ENCODE measurements at places on chromosomes 16 and 17. TPM values are rescaled to one million over a fixed set of nuclear protein-coding genes. Genes with fewer than 3 reads are reported as not detected.

DNA sequence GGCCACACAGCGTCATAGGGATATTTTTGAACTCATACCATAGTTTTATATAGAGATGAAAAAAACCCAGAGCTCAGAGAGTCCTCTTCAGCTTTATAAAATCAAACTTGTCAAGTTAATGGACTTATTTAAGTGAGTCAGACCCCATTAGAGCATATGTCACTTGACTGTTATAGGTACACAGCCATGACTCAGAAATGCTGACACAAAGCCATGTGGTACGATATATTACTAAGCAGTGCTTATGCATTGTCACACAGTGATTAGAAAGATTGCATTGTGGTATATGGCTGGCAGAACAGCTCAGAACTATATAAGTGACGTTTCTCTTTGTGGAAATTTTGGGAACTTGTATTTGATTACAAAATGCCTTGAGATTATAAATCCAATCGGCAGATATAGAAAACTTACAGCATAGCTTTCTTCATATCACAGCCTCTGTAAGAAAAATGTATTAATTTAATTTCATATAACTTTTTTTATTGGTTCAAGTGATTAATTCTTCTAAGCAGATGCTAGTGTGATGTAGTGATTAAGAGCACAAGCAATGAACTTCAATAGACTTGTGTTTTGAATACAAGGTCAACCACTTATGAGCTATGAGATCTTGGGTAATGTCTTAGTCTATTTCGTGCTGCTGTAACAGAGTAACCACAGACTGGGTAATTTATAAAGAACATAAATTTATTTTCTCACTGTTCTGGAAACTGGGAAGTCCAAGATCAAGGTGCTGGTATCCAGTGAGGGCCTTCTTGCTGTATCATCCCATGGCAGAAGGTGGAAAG, 25.8 kb upstream of the GINS3 start:
- no peak for DNase-seq

DNA sequence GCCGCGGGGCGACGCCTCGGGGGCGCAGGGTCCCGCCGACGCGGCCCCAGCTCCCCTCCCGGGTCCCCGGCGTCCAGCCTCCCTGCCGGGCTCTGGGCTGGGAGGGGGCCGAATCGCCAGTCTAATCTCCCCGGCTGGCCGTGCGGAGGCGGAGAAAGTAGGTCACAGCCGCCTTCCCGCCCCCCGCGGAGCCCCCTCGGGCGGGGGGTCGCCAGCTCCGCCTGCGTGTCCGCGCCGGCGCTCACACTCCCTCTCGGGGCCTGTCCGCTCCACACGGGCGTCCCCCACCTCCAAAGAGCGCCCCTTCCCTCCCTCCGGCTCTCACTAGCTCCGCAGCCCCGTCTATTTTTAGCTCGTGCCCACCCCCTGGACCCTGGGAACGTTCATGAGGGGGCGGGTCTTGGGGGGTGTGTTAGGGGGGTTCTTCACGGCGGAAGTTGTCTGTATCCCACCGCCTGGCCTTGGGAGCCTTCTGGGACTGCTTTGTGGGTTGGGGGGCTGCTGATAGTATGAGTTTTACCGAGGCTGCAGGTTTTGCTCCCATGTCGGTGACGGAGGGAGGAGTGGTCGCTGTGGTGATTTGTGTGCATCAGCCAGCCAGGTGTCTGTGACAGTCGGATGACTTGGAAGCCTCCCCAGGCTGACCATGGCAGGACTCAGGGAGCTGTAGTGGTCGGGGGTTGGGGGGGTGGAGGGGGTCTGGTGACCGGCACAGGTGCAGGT, 1.1 kb downstream of the ATP1B2 start:
- peak; percentile 43 for DNase-seq

DNA sequence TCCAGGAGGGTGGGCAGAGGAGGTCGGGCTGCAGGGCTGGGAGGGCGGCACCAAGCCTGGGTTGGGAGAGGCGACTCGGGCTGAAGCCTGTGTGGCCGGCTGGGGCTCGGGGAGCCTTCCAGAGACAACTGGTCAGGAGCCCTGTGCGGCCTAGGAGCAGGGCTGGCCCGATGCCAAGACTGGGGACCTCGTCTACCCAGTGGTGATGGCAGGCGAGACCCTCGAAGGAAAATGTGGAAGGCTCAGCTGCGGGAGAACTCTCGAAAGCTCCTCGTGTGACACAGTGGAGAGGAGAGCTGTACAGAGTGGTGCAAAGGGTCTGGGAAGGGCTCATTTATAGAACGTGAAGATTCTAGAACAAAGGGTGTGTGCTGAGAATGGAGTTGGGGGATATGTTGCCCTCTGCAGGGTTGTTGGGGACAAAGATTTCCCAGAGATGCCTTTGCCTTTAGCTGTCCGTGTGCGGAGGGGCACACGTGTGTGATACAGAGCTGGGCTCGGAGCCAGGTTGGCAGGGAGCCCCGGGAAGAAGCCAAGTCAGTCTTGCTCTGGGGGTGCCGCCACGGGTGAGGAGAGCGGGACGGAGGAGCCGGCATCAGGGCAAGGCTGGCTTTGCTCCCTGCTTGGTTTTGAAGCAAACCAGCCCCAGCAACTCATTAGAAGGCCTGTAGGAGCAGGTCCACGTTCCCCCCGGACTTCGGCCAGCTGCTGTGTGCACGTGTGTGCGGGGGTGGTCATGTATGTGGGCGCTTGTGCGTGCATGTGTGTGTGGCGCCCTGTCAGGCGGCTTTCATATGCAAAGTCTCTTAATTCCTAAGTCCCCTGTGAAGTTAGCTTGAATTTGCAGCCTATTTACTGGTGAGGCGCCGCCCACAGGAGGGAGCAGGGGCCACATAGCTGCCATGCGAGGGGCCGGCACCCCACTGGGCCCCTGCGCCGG, 132.4 kb upstream of the CHMP6 start:
- DNase-seq: no peak

GRCh38 chr17:27319541-27320221, 25.8 kb downstream of the WSB1 start:
- DNase-seq: no peak

- no peak for DNase-seq
These were observed 51.2 kb downstream of the SOX9 start for GRCh38 chr17:72171703-72172667.

GRCh38 chr17:2406903-2407790, 6.3 kb upstream of the MNT start:
- no peak for DNase-seq

GRCh38 chr17:73826181-73826871, 182.1 kb upstream of the SDK2 start:
- no peak for DNase-seq

- DNase-seq: no peak
These were observed 6.2 kb downstream of the MEAK7 start for GRCh38 chr16:84498223-84498610.

GRCh38 chr17:37446027-37446426, 39.3 kb downstream of the TADA2A start:
- no peak for DNase-seq

DNA sequence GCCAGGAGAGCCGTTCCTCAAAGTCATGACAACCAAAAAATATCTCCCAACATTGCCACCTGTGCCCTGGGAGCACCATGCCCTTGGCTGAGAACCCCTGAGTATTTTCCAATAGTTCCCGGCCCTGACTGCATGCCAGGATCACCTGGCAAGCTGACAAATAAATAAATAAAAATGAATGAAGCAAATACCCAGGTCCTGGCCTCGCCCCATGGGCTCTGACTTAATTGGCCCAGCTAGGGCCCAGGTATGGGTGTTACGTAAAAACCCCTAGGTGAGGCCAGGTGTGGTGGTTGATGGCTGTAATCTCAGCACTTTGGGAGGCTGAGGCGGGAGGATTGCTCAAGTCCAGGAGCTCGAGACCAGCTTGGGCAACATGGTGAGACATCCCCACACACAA, 2.7 kb upstream of the C16orf74 start:
- no peak for DNase-seq

DNA sequence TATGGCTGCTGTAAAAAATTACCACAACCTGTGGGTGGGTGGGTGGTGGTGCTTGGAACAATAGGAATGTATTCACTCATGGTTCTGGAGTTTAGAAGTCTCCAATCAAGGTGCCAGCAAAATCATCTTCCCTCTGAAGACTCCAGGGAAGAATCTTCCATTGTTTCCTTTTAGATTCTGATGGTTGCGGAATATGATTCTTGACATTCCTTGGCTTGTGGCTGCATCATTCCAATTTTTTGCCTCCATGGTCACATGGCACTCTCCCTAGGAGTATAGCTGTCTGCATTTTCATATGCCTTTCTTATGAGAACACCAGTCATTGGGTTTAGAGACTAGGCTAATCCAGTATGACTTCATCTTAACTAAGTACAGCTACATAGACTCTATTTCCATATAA, 401.0 kb downstream of the HS3ST3B1 start:
- DNase-seq: no peak

GRCh38 chr17:28494445-28495188, 11.5 kb upstream of the FOXN1 start:
- DNase-seq: peak; percentile 89

DNA sequence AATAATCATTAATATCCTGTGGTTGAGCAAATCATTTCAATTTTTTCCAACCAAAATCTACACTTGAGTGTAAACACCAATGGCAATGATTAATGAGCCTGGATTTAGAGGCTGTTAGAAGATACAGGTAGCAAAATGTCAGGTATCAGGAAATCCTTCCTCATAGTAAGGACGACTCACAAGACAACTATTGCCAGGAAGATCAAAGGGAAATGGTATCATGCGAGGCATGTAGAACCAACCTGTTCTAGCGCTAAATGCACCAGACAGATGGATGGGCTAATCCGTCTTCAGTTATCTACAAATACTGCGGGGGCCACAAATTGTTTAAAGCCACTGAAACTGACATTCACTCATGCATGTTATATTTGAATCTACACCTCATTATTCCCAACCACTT, 28.1 kb downstream of the TOX3 start:
- no peak for DNase-seq

GRCh38 chr16:83054283-83054682, 427.5 kb downstream of the CDH13 start:
- no peak for DNase-seq

- DNase-seq: peak; percentile 45
These were observed 71.0 kb downstream of the RBBP6 start for GRCh38 chr16:24610416-24610755.

DNA sequence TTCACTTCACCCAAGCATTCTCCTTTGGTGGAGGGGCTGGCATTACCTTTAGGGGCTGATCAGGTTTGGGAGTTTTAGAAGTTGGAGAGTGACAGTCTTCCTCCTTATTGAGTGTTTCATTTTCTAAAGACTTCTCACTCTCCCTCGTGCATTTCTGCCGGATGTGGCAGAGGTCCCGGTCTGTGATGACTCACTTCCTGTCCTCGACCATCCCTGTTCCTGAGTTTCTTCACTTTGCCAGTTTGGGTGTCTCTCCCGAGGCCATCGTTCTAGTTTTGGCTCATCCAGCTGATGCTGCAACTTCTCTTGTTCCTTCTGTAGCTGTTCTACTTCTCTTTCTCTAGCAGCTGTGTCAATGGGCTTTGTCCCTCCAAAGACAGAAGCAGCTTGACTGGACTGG, 104.3 kb downstream of the PHKB start:
- DNase-seq: no peak

DNA sequence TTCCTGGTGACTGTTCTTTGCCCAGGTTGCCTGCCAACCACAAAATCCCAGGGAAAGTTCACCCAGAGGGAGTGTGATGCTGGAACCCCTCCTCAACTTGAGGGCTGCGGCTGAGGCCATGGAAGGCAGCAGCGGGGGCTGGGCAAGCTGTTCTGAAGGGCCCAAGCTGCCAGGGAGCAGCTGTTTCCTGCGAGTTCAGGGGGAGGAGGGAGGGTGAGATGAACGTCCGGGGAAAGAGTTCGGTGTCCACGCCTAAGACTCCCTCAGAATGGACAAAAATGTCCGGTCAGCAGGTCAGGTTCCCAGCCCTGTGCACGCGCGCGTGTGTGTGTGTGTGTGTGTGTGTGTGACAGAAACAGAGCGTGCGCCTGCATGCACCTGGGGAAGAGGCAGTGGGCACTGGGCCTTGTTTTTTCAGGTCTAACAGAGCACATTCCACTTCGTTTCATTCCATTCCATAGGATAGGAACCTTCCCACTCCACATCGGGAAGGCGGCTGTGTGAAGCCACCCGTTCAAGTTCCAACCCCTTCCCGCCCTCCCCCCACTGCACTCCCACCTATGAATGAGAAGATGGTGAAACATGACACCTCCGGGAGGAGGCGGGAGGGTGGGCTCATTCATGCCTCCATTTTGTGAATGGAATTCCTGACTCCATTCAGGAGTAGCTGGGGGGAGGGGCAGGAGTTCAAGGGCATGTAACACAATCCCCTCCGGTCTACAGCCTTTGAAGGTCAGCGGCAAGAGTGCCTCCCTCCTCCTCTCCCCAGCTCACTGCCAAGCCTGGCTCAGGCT, 15.7 kb downstream of the ETV4 start:
- peak; percentile 99 for DNase-seq

GRCh38 chr16:89038221-89038721, 55.4 kb upstream of the ACSF3 start:
- DNase-seq: no peak

- no peak for DNase-seq
These were observed 1.3 kb downstream of the GPATCH8 start for GRCh38 chr17:44501866-44502375.

- DNase-seq: peak; percentile 66
These were observed at the start of gene MT3 for GRCh38 chr16:56589141-56590039. TSS of gene MT3 (plus strand) at chr16:56589528. CDS start at chr16:56589591, 63 bp downstream.

DNA sequence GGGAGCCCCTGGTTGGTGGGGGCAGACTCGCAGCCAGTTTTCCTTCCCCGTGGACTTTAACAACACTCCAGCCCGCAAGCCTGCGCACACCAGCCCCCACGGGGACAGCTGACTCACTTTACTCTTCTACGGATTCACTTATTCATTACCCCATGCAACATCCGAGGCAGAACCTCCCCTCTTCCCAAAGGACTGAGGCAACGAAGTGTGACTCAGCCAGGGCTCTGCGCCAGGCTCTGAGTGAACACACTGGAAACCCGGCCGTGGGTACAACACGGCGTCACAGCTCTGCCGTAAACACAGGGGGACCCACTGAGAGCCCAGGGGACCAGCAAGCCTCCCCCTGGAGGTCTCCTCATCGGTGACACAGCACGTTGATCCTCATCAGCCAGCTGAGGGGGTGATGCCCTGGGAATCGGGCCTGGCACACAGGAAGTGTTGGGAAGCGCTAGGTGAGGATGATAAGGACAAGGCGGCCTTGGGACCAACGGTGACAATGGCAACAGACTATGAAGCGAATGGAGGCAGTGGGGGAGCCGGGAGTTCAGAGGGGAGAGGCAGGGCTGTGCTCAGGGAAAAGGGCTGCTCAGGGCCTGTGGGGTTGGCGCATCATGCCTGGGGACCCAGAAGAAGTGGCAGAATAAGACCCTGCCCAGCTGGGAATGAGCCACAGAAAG, 14.6 kb downstream of the COTL1 start:
- no peak for DNase-seq

DNA sequence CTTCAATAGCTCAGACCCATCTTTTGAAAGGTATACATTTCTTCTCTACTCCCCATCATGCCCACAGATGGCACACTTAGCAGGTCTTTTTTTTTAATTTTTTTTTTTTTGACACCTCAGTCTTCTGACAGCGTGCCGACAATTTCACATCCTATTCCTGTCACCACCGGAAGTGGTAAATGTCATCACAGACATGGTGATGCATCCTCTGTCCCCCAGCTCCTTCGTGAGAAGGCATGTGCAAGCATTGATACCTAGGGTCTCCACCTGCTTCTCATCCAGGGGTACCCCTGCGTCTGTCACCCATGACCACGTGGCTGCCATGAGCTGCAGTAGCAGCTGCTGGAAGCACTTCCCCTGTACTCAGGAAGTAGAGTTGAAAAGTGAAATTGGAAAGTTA, 35.6 kb downstream of the ELAC2 start:
- DNase-seq: no peak

Gene STX1B
- total RNA-seq: 19.9 TPM

Gene ZACN
- 0.28 TPM for total RNA-seq

Gene GCGR
- 0.85 TPM for total RNA-seq

Gene LRRC37A
- total RNA-seq: 0.78 TPM

Gene CACNG4
- total RNA-seq: 2.3 TPM

Gene ZNF771
- 12.5 TPM for total RNA-seq

All from WTC11 (cell line).